DMS 273 treated with DMSO at 0.1 percent for 48 hours (cell line): ENCODE measurements at places on chromosomes 6 and 20.

- DNase-seq = no peak
Measured at GRCh38 chr6:31762878-31763618, 592 bp downstream of the SAPCD1 start.

DNA sequence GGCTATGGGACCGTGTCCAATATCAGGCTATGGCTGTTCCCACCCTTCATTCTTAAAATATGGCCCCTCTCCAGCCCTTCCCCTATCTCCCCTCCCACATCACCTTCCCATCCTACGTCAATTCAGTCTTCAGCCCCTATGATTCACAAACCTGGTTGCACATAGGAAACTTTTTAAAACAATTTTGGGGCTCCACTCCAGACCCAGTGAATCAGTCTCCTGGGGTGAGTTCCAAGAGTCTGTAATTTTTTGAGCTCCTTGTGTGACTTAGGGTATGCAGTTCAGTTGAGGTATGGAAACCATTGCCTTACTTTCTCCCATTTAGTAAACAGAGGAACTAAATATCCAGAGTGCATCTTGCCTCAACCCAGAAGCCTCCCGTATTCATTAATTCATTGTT is 5.5 kb downstream of the HNF4A start:
- DNase-seq = no peak

GRCh38 chr6:149423964-149424440 is 23.9 kb downstream of the SUMO4 start:
- DNase-seq = no peak

GRCh38 chr6:143677891-143678791 is at the start of gene PHACTR2:
PHACTR2 (plus strand) TSS chr6:143677965; CDS start chr6:143678164, 199 bp downstream.
- no peak for DNase-seq

- no peak for DNase-seq
Measured at GRCh38 chr6:45801471-45802289, 214.0 kb downstream of the CLIC5 start.

DNA sequence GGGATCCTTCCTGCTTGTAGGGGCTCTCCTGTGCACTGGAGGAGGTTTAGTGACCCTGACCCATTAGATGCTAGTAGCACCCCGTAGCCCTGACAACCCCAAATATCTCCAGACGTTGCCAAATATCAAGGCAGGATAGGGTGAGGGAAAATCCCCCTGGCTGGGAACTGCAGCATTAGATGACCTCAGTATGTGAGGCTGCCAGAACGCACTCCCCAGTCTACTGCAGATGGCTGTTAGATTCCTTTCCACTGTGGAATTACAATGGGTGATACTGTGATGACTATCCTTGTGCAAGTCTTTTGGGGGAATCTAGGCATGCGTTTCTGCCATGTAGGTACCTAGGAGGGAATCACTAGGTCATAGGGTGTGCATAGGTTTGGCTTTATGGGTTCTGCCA is 226.3 kb upstream of the KCNG1 start:
- no peak for DNase-seq

- no peak for DNase-seq
Measured at GRCh38 chr6:151400473-151400872, 9.1 kb upstream of the ZBTB2 start.

DNA sequence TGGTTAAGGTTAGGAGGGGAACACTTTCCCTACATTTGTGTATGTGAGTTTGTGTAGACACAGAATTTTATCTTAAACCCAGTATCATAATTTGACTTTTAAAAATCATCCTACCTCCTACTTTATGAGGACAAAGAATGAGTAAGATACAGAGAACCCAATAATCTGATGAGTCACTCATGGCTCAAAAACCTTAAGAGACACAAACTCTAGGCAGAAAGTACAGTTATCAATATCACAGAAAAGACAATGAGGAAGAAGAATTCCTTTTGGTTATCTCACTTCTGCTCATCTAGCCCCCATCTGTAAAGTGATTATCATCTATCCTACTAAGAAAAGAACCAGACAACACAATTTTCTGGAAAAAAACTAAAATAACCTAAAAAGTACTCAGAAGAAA is 87.7 kb downstream of the EPB41L2 start:
- DNase-seq = no peak

GRCh38 chr6:134495890-134496248 is 178.0 kb upstream of the SGK1 start:
- DNase-seq = no peak

DNA sequence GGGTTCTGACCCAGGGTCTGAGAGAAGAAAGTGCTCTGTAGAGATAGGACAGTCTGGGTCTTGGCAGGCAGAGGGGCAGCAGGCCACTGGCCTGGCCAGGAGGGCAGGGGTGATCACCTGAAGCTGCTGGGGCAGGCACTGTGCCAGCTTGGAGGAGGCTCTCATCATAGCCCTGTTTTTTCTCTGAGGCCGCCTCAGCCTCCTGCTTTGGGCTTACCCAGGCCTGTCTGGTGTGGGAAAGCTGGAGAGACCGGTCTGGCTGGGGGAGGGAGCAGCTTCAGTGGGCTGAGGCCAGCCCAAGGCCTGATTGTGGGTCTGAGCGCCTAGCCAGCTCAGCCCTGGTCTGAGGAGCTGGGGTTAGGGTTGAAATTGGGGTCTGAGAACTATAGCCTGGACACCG is 3.9 kb downstream of the LPIN3 start:
- DNase-seq = no peak

DNA sequence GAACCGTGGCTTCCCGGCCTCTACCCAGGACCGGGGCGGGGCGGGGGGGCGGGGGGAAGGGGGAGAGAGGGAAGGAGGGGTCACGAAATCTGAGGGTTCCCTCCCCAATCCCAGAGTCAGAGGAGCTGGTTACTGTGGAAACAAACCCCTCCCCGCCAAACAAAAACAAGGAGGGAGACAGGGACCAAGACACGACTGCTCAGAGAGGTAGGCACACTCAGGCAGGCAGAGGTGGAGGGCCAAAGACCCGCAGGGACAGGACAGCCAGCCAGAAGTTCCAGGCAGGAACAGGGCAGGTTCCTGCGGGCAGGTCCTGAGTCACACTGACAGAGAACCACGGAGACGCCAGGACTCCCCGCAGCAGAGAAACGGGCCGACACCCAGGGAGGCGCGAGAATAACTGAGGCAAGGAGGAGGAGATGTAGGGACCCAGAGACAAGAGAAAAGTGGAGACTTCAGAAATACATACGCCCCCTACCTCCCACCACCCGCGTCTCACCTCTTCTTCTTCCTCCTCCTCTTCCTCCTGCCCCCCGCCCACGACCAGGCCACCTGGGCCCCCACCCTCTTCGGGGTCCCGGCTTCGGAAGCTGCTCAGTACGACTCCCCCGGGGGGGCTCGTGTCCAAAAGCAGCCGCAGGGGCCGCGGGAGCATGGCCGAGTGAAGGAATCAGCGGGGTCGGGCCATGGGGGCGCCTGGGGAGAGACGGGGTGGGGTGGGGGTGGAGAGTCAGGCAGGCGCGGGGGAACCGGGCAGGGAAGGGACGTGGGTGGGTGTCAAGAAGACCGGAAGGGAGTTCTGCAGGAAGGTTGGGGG is 578 bp downstream of the RGL2 start:
- peak; percentile 21 for DNase-seq

DNA sequence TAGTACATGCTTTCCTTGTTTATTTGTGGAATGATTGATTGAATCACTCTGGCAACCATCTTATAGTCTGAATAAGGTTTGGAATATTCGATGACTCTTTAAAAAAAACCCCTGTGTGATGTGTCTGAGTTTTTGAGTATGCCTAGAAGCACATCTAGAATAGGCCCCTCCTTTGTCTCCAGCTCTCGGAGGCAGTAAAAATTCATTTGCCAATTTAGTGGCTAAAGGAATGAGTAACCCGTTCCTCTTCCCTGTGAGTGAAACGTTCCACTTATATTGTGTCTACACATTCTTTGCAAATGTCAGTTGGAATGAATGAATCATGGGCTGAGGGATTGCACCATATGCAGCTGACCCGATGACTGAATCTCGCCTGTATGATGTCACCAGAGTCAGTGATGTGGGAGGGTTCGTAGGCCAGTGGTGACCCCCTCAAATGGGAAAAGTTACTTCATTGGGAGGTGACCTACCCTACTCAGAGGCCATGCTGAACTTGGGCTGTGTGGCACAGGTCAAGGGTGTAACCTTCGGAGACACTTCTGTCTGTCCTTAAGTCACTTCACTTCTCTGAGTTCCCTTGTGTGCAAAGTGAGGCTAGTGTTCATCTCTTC is 21.6 kb downstream of the MOCS3 start:
- DNase-seq = no peak

DNA sequence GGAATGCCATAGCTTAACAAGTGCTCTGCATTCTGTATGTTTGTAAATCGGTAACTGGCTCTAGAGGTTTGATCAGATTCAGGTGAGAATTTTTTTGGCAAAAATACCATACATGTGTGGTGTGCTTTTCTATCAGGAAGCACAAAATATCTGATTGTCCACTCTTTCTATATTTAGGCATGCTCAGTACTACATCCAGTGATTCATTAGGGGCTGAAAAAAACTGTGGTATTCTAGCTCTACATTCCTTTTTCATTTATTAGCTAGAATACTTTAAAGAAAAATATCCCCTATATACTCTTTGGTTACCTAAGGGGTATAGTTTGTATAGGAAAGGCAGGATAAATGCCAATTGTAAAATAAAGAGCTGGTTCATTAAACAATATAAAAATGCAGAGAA is 10.6 kb upstream of the ELOVL2 start:
- no peak for DNase-seq

DNA sequence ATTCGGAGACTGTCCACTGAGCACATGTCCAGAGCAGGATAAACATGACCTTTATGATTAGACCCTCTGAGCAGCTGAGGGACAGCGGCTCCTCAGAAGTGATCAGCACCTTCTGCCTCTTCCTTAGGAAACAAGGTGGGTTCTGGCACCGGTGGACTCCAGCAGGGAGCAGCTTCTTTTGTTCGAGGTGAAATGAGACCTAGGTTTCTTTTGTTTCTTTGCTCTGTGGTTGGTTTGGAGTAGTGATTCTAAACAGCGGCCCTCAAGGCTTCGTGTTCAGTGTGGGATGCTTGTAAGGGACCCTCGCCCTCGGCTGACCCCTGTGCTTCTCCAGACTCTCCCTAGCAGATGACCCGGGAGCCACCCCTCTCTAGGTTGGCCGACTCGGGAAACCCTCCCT is 14.6 kb upstream of the FRMD1 start:
- no peak for DNase-seq

- DNase-seq = no peak
Measured at GRCh38 chr6:152941746-152942145, 41.1 kb downstream of the FBXO5 start.

- DNase-seq = no peak
Measured at GRCh38 chr6:127376685-127377084, 33.3 kb upstream of the ECHDC1 start.

DNA sequence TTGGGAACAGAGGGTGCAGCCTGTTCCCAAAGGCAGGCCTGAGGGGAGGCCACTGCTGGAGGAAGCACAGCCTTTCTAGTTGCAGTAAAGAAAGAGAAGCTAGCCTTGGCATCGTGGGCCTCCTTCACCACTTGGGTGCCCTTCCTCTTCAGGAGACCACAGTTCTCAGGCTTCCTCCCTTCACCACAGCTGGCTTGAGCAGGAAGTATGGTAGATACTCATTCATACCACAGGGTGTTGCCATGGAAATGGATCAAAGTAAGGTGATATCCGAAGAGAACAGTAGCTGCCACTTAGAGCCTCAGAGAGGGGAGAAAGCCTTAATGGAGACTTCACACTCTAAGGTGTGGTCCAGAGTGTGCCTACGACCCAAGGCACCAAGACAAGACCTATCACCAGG is 120.4 kb upstream of the RIPOR2 start:
- DNase-seq = no peak

DNA sequence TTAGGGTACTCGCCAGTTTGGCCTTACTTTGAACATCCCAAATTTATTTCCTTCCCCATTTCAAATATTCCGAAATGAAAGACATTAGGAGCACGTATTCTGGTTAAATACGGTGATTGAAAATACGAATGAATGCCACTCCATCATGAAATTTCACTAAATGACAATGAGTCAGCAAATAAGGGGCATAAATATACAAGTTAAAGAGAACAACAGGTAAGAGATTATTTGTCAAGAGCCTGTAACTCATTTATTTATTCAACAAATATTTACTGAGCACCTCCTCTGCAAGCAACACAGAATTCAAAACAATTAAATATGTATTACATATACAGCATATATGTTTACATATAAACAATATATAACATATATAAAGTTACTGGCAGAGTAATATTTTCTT is 44.8 kb downstream of the MYB start:
- no peak for DNase-seq

DNA sequence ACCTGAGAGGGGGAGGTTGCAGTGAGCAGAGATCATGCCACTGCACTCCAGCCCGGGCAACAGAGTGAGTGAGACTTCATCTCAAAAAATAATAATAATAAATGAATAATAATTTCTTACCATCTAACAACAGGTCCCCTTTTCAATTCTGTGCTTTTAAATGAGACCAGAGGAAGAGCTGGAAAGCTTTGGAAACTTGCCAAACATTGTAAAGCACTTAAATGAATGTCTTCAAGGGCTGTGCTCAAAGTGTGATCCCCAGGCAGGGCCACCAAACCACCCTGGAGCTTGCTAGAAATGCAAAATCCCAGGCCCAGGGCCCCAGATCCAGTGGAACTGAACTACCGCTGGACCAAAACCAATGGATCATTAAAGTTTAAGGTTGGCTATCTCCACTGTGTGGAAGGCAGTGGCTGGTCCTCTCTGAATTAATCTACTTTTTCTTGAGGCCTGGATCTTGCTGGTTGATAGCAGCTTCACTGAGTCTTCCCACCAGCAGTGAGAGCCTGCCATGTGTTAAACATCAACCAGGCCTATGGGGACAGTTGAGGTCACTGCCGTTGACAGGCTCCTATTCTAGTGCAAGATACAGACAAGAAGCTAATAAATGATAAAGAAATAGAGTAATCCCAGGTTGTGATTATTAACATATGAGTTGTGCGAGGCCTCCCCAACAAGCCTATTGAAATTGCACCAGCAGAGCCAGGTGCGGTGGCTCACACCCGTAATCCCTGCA is 23.7 kb upstream of the TFAP2C start:
- no peak for DNase-seq

GRCh38 chr6:17280552-17281090 is 540 bp upstream of the RBM24 start:
- DNase-seq = no peak

GRCh38 chr6:2934057-2934456 is 30.9 kb upstream of the SERPINB9 start:
- no peak for DNase-seq

- no peak for DNase-seq
Measured at GRCh38 chr6:163494279-163494727, 79.8 kb downstream of the QKI start.

- no peak for DNase-seq
Measured at GRCh38 chr6:122008101-122008999, 391.1 kb upstream of the HSF2 start.

DNA sequence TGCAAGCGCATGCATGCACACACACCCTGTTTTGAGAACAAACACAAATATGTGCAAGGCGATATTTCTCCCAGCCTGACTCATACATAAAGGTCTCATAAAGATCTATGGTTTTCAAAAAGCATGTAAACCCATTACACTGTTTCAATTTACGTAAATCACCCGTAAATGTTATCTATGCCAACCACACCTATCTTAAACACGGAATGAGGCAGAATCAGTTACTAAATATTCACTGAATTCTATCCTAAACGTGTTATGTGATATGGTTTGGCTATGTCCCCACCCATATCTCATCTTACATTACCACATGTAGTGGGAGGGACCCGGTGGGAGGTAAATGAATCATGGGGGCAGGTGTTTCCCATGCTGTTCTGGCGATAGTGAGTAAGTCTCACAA is 621.6 kb downstream of the KIF16B start:
- DNase-seq = no peak

GRCh38 chr6:112475083-112475482 is 128.0 kb downstream of the RFPL4B start:
- peak; percentile 16 for DNase-seq
